ENCODE measurements at places on chromosomes 2 and 18.

DNA sequence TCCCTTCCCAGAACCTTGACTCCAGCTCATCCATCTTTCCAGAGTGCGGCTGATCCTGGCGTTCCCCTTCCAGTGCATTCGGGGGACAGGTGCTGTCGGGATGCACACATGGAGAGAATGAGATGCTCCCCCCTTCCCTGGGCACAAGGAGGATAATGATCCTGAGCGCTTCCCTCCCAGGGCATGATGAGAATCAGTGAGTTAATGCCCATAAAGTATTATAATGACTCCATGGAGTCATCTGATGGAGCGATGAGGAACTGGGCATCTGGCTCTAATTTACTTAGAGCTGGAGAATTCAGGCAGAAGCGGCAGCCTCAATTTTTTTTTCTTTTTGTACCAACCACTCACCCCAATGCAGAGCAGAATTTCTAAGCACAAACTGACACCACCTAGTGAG lies 79.6 kb upstream of the SKOR2 start:
- no peak for DNase-seq

DNA sequence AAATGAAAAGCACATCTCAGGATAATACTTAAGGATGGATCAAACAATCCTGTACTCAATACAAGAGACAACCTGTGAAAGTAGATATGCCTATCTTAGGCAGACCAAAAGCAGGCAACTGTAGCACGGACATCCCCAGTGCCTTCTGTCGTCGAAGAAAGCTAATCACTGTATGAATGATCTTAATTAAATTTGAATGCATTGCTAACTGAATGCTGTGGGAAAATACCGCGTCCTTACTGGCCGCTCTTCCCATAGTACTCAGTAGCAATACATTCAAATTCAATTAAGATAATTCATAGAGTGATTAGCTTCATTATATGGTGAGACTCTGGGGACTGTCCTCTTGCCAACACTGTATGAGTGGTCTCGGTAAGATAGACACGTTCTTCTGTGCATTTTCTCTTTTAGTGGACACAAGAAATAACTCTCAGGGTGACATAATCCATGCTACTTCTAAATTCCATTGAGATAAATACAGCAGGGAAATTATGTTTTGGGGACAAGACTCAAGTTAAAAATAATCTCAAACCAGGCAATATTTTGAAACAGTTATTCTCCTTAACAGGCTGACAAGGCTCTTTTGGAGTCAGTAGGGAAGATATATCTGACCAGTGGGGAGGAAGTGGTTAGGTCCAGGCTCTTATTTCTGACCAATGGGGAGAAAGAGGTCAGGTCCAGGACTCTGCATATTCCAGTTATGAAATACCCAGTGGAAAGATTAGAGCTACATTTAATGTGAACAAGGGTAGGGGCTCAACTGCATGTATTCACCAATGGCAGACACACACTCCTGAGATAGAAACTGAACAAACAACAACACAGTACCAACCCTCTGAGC lies 97.3 kb downstream of the DOCK10 start:
- DNase-seq, result no peak

GRCh38 chr18:63909870-63910269 lies 2.1 kb downstream of the SERPINB10 start:
- no peak for DNase-seq

DNA sequence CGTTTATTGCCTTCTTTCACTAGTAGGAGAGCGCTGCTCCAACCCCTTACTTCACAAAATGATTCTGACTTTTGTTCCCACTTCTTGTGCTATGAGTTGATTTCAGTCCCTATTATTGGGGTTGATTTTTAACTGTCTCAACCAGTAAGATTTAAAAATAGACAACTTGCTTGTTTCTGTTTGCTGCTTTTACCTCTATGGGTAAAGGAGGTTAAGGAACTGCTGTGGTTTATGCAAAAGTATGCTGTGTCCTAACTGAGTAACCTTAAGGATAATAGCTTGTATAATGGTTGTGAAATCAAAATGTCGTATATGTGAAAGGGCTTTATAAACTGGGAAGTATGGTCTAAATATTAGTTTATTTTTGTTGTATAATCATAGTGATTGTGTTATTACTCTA lies 22.6 kb downstream of the ALMS1 start:
- DNase-seq, result no peak

DNA sequence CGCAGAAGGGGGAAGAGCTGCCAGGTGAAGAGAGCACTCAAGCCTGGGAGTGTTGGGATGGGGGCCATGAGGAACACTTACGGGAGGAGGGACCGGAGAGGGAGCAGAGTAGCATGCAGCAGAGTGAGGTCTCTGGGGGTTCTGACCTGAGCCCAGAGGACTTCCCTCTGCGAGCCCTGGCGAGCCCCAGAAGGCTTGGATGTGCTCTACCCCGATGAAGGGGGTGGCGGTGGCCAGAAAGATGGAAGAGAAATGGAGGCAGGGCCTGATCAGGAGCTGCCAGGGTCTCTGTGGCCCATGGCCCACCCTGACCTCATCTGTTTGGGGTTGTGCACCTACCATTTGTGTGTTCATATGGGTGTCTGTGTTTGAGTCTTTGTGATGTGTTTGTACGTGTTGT lies 42.0 kb downstream of the CROCC2 start:
- DNase-seq, result peak; percentile 54

DNA sequence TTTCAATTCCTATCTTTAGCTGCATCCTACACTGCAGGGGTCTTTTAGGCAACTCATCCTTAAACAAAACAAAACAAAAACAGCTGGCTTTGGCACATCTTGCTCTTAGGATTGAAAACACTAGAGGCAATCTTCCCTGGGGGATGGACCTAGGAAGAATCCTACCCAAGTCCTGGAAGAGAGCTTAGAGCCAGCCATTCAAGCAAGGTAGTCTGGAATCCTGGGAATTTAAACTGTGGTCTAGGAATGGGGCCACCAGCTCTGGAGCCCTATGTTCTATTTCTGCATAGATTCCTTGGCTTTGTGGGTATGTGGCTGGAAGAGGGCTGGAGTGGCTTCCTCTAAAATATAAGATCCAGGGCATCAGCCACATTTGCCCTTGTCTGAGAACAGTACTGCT lies 27.7 kb downstream of the MYL1 start:
- no peak for DNase-seq

DNA sequence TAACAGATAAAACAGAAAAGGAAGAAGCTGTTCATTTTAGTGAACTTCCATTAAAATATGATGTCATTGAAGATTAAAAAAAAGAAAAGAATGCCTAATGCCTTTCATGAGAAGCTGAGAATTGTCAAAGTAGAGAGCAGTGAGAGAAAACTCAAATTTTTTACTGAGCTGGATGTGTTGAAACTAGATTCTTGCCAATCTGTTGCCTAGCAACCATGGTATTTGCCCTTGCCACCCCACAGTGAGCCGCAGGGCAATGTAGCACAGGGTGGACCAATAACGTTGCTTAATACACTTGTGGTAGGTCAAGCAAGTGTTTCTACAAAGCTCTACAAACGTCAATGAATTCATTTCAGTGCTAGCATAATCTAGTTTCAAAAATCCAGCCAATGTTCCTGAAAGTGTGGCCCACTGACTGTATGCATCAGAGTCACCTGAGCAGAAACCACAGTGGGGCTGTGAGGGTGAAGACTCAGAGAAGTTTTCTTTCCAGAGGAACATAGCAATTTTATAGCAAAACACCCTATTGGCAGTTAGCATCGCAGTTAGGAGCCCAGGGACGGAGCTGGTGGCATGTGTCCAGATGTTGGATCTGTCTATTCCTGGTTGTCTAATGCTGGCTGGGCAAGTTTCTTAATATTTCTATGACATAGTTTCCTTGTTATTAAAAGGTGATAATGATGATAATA lies 132.2 kb downstream of the DOCK10 start:
- no peak for DNase-seq

DNA sequence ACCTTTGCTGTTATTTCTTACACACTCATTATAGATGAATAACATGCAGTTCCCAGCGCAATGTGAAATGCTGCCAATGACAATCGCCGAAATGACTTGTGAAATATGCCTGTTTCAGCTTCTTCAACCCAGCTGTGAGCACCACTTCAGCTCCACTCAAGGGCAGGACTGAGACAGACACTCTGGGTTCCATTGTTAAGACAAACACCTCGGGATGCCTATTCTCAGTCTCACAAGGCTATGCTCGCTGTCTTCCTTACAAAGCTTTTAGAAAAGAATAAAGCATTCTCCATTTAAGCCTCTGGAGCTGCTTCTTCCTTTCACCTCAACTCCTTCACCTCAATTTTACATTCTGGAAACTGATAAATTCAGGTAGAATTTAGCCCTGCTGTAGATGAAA lies 4.2 kb downstream of the CBLN2 start:
- DNase-seq, result no peak

- DNase-seq, result no peak
Measured at GRCh38 chr2:64273524-64274398, 129.5 kb upstream of the PELI1 start.

- DNase-seq, result no peak
Measured at GRCh38 chr2:166127217-166128155, at the start of gene SCN1A. Gene SCN1A (minus strand): TSS chr2:166128020. CDS start chr2:166073621, 54,399 bp downstream.

DNA sequence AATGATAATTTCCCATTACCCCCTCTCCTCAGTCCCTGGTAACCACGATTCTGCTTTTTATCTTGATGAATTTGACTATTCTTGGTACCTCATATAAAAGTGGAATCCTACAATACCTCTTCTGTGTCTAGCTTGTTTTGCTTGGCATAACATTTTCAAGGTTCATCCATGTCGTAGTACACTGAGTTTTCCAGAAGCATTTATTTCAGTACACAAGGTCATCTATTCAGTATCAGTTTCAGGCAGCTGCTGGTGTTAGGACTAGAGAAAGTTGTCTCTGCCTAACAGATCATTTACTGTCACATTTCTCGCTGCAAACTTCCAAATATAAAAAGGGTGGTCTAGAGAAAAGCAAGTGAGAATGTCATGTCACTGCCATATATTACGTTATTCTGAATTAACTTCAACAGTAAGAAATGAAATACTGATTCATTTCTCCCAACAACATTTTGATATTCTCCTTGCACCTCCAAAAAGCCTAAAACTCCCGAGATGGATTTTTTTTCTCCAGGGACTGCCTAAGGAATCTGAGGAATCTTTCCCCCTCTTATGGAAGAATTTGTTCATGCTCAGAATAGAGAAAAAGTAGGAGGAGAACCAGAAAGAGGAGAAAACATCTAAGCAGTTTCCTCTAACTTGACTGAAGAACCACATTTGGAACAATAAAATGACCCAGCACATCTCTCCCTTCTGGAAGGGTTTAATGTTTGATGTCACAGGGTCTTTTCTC lies 36.0 kb downstream of the CDK15 start:
- no peak for DNase-seq

GRCh38 chr2:196502386-196502785 lies 137.1 kb upstream of the CCDC150 start:
- no peak for DNase-seq

DNA sequence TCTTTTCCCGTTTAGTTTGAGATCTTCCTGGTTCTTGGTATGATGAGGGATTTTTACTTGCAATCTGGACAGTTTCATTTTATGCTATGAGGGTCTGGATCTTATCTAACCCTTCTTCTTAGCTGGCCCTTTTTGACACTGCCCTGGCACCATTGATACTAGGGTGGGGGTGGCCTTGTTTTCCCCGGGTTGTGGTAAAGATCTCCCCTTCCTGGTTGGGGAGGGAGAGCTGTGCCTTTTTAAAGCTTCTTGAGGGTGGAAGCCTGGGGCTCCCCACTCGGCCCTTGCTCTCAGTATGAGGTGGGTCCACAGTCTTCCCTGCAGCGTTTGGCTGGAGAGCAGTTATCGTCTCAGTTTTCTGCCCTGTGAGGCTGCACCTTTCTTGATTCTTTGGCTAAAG lies 66.1 kb downstream of the ASB1 start:
- DNase-seq, result peak; percentile 35

GRCh38 chr18:8938817-8939216 lies 163.7 kb upstream of the NDUFV2 start:
- DNase-seq, result no peak

DNA sequence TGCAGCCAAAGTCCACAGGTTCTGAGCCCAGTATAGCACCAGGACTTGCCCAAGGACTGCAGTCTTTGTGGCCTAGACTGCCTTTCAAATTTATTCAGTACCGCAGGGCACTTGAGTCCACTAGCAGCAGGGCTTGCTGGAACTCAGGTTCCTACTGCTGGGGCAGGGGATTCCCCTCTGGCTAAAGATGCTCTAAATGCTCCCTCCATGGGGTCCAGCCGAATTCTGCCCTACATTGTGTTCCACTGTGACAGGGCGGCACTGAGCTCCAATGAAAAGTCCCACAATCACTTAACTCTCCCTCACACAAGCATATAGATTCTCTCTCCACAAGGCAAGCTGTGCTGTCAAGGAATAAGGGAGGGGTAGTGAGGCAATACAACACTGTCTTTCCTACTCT lies 518.1 kb upstream of the VRK2 start:
- DNase-seq, result no peak

DNA sequence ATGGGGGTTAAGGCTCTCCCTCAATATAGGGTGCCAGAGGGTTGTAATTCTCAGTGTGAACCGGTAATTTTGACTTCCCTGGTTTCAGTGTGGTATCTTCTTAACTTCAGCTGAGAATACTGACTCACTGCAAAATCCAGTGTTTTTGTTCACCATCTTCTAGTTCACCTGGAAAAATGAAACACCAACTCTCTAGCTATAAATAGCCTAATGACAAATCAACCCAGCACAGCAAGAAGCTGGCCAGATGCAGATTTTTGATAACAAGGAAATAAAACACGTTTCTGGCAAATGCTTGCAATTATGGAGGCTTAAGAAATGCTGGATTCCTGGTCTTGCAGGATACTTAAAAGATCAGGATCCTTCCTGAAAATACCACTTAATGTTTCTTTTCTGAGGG lies 192.3 kb downstream of the CLIP4 start:
- no peak for DNase-seq

DNA sequence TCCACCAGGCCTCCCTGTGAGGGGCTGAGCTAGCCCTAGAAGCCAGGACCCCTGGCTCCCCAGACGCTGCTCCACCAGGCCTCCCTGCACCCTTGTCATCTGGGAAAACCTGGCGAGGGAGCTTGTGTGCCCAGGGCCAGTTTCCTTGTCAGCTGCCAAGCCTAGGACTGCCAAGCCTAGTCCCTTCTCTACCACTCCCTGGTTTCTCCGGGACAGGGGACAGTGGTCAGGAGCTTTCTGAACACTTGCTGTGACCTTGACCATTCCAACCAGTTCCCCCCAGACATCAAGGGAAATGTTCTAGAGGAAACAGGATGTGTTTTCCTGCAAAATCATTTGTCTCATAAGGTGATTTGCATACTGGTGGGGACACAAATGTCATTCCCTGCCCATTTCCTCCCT lies 41.3 kb upstream of the MRPL33 start:
- no peak for DNase-seq

DNA sequence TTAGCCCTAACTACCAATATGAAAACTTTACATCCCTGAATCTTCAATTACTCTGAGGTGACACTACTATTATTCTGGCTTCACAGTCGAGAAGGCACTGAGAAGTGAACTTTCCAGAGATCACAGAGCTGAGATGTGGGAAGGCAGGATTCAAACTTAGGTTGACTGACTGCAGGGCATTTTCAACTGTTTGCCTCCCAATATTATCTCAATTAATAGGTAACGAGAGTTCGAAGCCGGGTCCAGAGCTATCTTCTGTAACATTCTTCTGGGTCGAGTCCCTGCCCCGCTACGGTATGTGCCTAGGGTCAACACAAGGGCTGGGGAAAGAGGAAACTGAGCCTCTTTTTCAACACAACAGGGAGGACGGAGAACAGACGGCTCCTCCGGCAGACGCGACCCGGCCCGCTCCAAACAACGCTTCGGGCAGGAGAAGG lies 740 bp downstream of the CHMP3 start:
- no peak for DNase-seq

- no peak for DNase-seq
Measured at GRCh38 chr2:190804182-190804795, 76.3 kb upstream of the GLS start.

GRCh38 chr2:137937778-137938177 lies 26.5 kb upstream of the HNMT start:
- no peak for DNase-seq

Data from cardiac septum (tissue), 1 donor.